ENCODE measurements at places on chromosomes 3 and 15.
A peak's percentile ranks its signal among the peaks of the same experiment; 100 is the strongest.

DNA sequence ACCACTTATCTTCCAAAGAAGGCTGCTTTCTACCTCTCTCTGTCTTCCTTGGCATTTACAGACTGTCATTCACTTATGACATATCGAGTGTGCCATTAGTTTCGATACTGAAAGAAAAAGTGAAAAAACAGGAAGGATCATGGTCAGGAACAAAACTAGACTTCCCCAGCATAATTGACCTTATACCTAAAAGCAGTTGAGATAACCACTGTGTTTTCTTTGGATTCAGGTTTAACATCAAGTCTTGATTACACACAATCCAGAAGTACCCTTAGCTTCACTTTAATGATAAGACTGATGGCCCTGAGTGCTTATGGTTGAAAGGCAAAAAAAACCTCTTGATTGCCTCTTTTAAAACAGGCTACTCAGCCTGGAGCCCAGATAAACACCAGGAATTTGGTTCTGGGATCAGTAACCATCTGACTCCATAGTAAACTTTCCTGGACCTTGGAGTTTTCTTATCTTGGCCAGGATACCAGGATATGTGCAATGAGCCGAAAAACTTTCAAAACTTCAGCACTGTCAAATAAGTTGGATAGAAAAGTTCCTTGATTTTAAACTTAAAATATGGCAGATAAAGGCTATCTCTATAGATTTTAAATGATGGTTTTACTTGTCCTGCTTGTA lies 5.0 kb upstream of the UACA start:
- no peak for DNase-seq
- no peaks in the 10 kb centered on the region for H3K27me3 ChIP-seq
- no peak overlapping the region for H3K27ac ChIP-seq
- H3K4me3 ChIP-seq: no peak overlapping the region

DNA sequence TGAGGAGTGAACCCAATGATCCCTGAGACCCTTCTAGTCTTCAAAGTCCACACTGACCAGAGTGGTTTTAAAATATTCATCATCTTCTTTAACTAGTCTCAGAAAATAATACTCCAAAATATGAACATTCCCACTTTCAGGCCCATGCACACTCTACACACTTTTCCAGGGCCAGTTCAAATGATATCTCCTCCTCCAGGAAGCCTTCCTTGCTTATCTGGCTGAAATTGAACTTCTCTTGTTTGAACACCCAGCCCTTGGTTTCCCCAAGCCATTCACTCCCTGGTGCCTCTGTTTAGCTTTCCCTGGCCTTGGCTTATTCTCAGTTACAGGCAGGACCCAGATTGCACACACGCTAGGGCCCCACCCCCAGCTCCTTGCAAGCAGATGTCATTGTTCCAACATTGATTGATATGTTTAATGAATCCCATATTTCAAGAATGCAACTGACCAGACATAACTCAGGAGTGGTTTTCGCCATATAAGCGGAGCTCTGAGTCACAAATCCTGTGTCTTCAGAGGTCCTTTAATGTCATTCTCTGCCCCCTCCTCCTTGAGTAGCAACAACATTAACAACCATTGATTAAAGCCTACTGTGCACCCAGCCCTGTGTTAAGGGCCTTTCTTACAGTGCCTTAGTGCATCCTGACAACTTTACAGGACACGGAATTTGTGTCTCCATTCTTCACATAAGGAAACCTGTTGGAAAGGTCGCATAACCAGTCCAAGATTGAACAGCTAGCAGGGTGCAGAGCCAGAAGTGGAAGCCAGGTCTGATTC lies 2.1 kb downstream of the ITGA11 start:
- H3K4me3 ChIP-seq: peak overlapping the region; percentile 64
- no peak overlapping the region for H3K27ac ChIP-seq
- H3K4me1 ChIP-seq: peaks cover 7% of the 10 kb centered on the region
- DNase-seq: no peak
- H3K36me3 ChIP-seq: no peaks in the 10 kb centered on the region

DNA sequence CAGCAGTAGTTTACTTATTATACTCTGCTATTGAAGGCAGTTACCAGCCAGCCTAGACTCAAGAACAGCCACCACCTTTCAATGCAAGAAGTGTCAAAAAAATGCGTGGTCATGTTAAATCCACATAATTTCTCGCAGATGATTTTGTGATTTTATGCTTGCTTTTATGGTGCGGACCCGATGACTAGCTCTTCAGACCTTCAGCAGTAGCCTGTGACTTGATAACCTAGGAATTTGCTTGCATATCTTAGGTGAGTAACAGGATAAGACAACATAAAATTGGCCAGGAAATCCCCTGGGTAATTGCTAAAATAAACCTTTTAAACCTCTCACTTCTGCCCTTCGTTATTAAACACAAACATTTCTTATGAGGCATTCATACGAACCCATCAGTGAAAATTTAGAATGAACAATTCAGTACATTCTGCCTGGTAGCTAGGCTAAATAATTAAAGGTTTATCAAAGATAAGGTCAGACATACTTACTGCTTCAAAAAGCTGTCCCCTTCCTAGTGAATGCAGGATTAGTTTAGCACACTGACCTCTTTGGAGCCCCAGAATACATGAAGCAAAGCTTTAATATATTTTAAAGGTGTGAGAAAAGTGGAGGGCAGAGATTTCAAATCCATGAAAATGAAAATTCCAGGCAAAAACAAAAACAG lies 798.8 kb downstream of the OTOL1 start:
- no peak overlapping the region for H3K27ac ChIP-seq
- no peaks in the 10 kb centered on the region for H3K36me3 ChIP-seq
- no peaks in the 10 kb centered on the region for H3K27me3 ChIP-seq
- H3K4me1 ChIP-seq: no peaks in the 10 kb centered on the region
- no peak for DNase-seq

GRCh38 chr3:101720851-101721840 lies 3.3 kb upstream of the CEP97 start:
- peaks cover 16% of the 10 kb centered on the region for H3K4me1 ChIP-seq
- no peak for DNase-seq
- no peak overlapping the region for H3K4me3 ChIP-seq
- no peaks in the 10 kb centered on the region for H3K27me3 ChIP-seq

DNA sequence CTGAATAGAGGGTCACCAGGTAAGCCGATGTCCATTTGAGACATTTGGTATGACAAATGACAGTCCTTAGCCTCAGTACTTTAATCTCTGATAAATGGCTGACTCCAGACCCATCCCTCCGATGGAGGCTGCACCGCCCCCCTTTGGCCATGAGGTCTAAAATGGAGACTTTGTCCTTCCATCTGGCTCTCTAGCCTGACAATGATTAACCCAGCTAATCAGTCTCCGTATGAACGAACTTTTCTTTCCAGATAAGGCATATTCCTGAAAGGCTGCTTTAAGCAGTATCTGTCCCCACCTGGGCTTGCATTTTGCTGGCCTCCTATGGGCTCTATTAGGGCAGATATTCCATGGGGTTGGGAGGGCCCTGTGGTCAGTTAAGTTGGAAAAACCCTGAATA lies 10.8 kb upstream of the MYZAP start:
- no peak overlapping the region for H3K4me3 ChIP-seq
- H3K27me3 ChIP-seq: peaks cover 23% of the 10 kb centered on the region
- DNase-seq: no peak
- H3K36me3 ChIP-seq: peaks cover 3% of the 10 kb centered on the region

GRCh38 chr3:197804511-197804910 lies 13.5 kb downstream of the LRCH3 start:
- peaks cover 4% of the 10 kb centered on the region for H3K36me3 ChIP-seq
- H3K4me1 ChIP-seq: peaks cover 29% of the 10 kb centered on the region
- DNase-seq: no peak
- no peak overlapping the region for H3K4me3 ChIP-seq

- DNase-seq: no peak
- no peak overlapping the region for H3K4me3 ChIP-seq
- H3K27me3 ChIP-seq: peaks cover 58% of the 10 kb centered on the region
- peaks cover 37% of the 10 kb centered on the region for H3K36me3 ChIP-seq
- H3K4me1 ChIP-seq: no peaks in the 10 kb centered on the region
Measured at GRCh38 chr3:186053954-186054791, 54.7 kb downstream of the ETV5 start.

DNA sequence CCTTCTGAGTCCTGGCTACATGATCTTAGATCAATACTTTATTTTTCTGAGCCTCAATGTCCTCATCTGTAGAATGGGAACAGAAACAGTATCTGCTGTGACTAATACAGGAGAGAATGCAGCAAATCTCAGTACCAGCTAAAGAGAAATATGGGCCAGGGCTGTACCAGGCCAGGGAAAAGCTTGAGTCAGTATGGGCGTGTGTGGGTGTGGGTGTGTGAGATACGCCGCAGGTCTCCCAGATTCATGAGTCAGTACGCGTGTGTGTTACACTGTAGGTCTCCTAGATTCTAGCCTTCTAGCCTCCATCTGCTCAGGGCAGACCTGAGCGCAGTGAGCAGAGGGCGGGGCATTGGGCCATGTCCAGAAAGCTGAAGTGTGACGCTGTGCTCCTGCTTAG lies 15.2 kb downstream of the GNAI2 start:
- DNase-seq: no peak
- no peaks in the 10 kb centered on the region for H3K36me3 ChIP-seq
- peak overlapping the region; percentile 59 for H3K4me3 ChIP-seq
- H3K4me1 ChIP-seq: peaks cover 18% of the 10 kb centered on the region
- no peak overlapping the region for H3K27ac ChIP-seq

- no peak for DNase-seq
- no peaks in the 10 kb centered on the region for H3K27me3 ChIP-seq
- peaks cover 55% of the 10 kb centered on the region for H3K4me1 ChIP-seq
Measured at GRCh38 chr15:64845831-64846595, 4.3 kb downstream of the PLEKHO2 start.

DNA sequence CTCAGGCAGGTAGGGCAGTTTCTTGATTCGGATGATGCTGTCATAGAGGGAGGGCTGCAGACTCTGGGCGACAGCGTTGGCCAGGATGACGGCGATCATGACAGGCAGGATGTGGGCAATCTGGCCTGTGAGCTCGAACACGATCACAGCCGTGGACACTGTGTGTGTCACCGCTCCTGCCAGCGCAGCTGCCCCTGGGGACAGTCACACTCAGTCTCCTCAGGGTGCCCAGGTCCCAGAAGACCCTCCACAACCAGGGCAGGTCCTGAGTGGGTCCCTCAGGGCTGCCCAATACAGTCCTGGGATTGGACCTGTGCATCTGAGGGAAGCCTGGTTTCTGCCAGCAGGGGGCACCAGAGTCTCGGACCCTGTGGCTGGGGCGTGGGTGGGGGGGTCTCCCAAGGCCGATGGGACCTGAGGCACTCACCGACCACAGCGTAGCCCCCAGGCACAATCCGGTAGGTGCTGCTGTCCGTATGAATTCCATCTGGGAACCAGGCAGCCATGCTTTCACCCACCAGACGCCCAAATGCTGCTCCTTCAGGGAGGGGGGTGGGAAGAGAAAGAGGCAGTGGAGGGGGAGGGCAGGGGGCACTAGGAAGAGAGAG lies 7.2 kb downstream of the CLCN2 start:
- no peaks in the 10 kb centered on the region for H3K27me3 ChIP-seq
- peak; percentile 66 for DNase-seq
- H3K4me1 ChIP-seq: peaks cover 32% of the 10 kb centered on the region

GRCh38 chr3:197989651-197990050 lies 29.6 kb downstream of the LMLN start:
- H3K27me3 ChIP-seq: no peaks in the 10 kb centered on the region
- no peak overlapping the region for H3K27ac ChIP-seq
- H3K4me3 ChIP-seq: no peak overlapping the region
- H3K4me1 ChIP-seq: no peaks in the 10 kb centered on the region

DNA sequence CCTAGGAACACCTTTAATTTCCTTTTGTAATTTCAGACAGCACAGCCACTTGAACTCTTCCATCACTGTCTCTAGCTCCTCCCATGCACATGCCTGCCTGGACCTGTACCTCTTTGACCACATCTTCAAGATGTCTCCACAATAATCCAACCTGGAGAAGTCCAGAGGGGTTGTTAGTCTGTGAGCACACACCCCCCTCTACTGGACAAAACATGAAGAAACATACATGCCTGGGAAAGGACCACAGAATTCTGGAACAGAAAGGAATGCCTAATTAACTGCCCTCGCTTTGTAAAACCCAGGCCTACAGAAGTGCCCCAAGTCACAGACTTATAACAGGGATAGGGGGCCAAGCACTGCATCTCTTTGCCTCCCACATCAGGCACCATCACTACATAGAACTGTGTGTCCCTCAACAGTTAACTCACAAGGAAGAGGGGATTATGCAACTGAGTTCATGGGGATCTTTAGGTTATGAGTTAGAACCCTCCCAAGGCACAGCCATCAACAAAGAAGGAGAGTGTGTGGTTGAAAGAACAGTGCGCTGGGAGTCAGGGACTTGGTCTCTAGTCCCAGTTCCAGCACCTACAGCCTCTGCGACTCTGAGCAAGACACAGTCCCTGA lies 61.7 kb downstream of the FMN1 start:
- no peak overlapping the region for H3K4me3 ChIP-seq
- peaks cover 4% of the 10 kb centered on the region for H3K4me1 ChIP-seq
- no peaks in the 10 kb centered on the region for H3K27me3 ChIP-seq
- H3K27ac ChIP-seq: no peak overlapping the region
- peak; percentile 16 for DNase-seq

DNA sequence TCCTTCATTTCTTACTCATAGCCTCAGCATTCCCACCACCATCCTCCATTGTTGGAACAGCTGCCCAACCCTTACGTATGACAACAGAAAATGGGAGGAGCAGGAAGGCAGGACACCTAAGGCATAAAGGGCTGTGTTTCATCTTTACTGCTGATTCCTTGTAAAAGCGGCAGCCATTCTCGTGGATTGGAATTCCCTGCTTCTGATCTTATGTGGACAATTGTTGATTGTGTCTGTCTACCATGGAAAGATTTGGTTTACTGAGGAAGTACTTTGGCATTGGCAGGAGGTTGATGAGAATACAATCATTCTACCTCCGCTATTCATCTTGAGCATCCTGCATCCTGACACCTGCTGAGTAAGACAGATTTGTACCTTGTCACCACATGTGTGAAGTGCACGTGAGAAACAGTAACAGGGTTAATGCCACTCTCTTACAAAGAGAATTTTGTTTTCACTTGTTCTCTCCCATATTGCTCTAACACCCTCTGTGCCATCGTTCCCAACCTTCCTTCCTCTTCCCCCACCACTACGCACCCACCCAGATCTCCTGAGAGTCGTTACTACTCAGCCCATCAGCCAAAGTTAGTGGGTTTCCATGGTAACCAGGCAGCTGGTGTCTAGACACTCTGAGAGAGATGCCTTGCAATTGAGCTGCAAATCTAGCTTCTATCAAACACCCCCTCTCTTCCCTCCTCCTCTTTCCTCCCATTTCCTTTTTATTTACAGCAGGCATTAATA lies 75.7 kb downstream of the GAP43 start:
- H3K27ac ChIP-seq: no peak overlapping the region
- H3K36me3 ChIP-seq: no peaks in the 10 kb centered on the region
- DNase-seq: no peak
- H3K4me1 ChIP-seq: peaks cover 14% of the 10 kb centered on the region
- no peak overlapping the region for H3K4me3 ChIP-seq
- no peaks in the 10 kb centered on the region for H3K27me3 ChIP-seq

- no peak overlapping the region for H3K27ac ChIP-seq
- no peaks in the 10 kb centered on the region for H3K36me3 ChIP-seq
- H3K27me3 ChIP-seq: peaks cover 16% of the 10 kb centered on the region
- no peak overlapping the region for H3K4me3 ChIP-seq
- no peak for DNase-seq
- peaks cover 4% of the 10 kb centered on the region for H3K4me1 ChIP-seq
Measured at GRCh38 chr3:35648347-35648746, 9.0 kb downstream of the ARPP21 start.

- H3K27ac ChIP-seq: no peak overlapping the region
- no peaks in the 10 kb centered on the region for H3K27me3 ChIP-seq
- no peaks in the 10 kb centered on the region for H3K4me1 ChIP-seq
- H3K4me3 ChIP-seq: no peak overlapping the region
Measured at GRCh38 chr15:43930556-43930955, 103.8 kb downstream of the WDR76 start.

GRCh38 chr3:170429050-170429449 lies 10.4 kb downstream of the CLDN11 start:
- DNase-seq: no peak
- H3K4me3 ChIP-seq: no peak overlapping the region
- no peaks in the 10 kb centered on the region for H3K36me3 ChIP-seq
- H3K27ac ChIP-seq: no peak overlapping the region
- no peaks in the 10 kb centered on the region for H3K27me3 ChIP-seq

Data from neural crest cell (in vitro differentiated cells).